ENCODE measurements at places on chromosomes 7 and 10.

- no peaks in the 10 kb centered on the region for H3K27me3 ChIP-seq
- peaks cover 3% of the 10 kb centered on the region for H3K4me1 ChIP-seq
- H3K36me3 ChIP-seq, result no peaks in the 10 kb centered on the region
- DNase-seq, result no peak
- H3K27ac ChIP-seq, result peak overlapping the region; percentile 91
Observed at GRCh38 chr10:132518572-132519381, 18.8 kb upstream of the INPP5A start.

DNA sequence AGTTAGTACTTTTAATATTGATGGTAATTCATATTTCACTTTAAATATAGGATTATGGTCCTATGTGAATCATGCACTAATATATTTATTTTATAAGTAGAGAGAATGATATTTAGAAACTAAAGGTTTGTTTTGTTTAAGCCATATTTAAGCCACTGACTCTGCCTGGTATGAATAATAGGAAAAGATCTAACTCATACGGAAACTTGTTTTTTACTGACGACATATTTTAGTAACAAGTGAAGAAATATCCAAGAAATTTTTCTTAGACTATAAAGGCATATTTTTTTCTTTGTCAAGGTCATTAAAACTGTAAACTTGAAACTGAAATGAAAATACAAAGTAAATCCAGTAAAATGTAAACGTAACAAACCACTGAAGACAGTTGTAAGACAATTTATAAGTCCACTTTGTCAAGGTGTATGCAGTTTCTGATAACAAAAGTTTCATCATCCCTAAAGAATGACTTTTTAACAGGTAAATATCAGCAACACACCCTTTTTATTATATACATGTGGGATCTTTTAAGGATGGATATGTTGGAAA, 147.1 kb downstream of the PHF14 start:
- no peak overlapping the region for H3K4me3 ChIP-seq
- H3K36me3 ChIP-seq, result no peaks in the 10 kb centered on the region
- H3K27ac ChIP-seq, result no peak overlapping the region
- no peak for DNase-seq
- no peaks in the 10 kb centered on the region for H3K27me3 ChIP-seq

GRCh38 chr7:34330308-34330707, 327.7 kb upstream of the NPSR1 start:
- H3K27ac ChIP-seq, result no peak overlapping the region
- DNase-seq, result no peak
- H3K4me1 ChIP-seq, result no peaks in the 10 kb centered on the region
- H3K27me3 ChIP-seq, result no peaks in the 10 kb centered on the region
- H3K4me3 ChIP-seq, result no peak overlapping the region
- no peaks in the 10 kb centered on the region for H3K36me3 ChIP-seq

DNA sequence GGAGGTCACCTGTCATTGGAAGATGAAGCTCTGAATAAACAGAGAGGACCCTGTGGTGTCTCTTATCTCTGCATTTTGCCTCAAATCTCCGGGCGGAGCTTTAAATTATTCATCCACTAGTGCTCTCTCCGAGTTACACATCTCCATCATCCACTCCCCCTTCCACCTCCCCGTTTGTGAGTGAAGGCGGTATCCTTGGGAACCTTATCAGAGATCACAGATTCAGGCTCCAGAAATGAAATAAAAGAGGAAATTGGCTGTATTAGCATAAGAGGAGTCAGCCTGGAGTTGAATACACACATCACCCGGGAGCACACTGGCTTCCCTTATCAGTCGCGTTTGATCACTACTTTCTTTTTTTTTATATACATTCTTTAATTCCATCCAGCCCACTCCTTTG, 1184.8 kb downstream of the GATA3 start:
- no peaks in the 10 kb centered on the region for H3K27me3 ChIP-seq
- no peak for DNase-seq
- H3K4me3 ChIP-seq, result no peak overlapping the region
- no peaks in the 10 kb centered on the region for H3K4me1 ChIP-seq
- H3K36me3 ChIP-seq, result no peaks in the 10 kb centered on the region

GRCh38 chr10:78702186-78702585, 366.6 kb upstream of the ZMIZ1 start:
- H3K27me3 ChIP-seq, result no peaks in the 10 kb centered on the region
- DNase-seq, result peak; percentile 28
- H3K36me3 ChIP-seq, result no peaks in the 10 kb centered on the region
- H3K27ac ChIP-seq, result no peak overlapping the region
- peaks cover 6% of the 10 kb centered on the region for H3K4me1 ChIP-seq

GRCh38 chr7:148854983-148855382, 29.1 kb downstream of the EZH2 start:
- H3K27me3 ChIP-seq, result no peaks in the 10 kb centered on the region
- no peak overlapping the region for H3K27ac ChIP-seq
- no peaks in the 10 kb centered on the region for H3K4me1 ChIP-seq
- H3K36me3 ChIP-seq, result no peaks in the 10 kb centered on the region

DNA sequence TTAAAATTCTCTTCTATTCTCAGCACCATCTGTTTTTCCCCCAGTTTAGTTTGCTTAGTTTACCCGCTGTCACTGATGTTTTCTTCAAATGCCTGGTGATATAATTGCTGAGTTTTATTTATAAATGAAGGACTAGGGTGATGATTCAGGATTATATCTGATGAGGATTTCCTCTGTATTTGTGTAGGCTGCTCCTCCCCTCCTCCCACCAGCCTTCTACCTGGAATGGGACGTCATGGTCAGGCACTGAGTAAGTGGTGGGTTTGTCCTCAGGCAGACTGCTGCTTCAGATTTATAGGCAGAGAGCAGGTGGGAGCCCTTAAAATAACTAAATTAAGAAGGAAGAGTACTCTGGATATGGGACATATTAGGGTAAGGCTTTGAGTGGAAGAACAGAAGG, 35.8 kb downstream of the PALS2 start:
- no peaks in the 10 kb centered on the region for H3K27me3 ChIP-seq
- no peaks in the 10 kb centered on the region for H3K4me1 ChIP-seq
- H3K36me3 ChIP-seq, result no peaks in the 10 kb centered on the region
- H3K4me3 ChIP-seq, result no peak overlapping the region

DNA sequence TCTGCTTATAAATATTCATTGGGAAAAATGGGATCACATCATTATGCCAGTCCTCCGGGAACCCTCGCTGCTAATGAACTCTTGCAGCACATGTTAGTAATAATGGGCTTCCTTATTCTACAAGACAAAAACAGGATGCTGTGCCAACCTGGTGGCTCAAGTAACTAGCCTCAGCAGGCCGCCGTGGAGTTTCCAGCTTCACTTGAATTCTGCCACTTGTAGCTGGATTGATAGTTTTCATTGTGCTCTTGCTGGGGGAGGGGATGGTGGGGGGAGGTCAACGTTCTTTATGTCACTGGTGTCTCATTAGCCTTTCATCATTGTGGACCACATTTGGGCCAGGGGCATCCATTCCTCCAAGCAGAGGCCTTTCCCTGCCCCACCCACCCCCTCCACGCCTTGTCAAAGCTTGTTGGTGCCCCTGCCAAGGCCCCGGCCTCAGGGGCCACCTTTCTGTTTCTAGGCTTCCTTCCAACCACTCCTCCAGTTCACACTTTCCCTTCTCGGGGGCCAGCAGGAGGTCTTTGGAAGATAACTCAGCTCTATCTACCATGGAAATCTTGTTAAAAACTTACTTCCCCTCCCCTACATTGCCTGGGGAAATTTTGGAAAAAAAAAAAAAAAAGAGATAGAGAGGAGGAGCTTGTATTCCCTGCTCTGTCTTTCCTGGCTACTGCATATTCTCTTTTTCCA, 153.9 kb downstream of the BMPER start:
- DNase-seq, result no peak
- no peaks in the 10 kb centered on the region for H3K4me1 ChIP-seq
- H3K36me3 ChIP-seq, result no peaks in the 10 kb centered on the region
- H3K27me3 ChIP-seq, result no peaks in the 10 kb centered on the region
- no peak overlapping the region for H3K4me3 ChIP-seq

GRCh38 chr7:22584179-22584578, 84.2 kb upstream of the STEAP1B start:
- no peaks in the 10 kb centered on the region for H3K36me3 ChIP-seq
- H3K27me3 ChIP-seq, result no peaks in the 10 kb centered on the region
- DNase-seq, result no peak
- peaks cover 39% of the 10 kb centered on the region for H3K4me1 ChIP-seq
- H3K27ac ChIP-seq, result peak overlapping the region; percentile 35

GRCh38 chr7:95596198-95597063, at the start of gene PDK4:
TSS of gene PDK4 (minus strand) at chr7:95596516. CDS start at chr7:95596293, 223 bp downstream.
- DNase-seq, result peak; percentile 99
- H3K4me1 ChIP-seq, result peaks cover 47% of the 10 kb centered on the region
- peak within 1 kb of the TSS; percentile 100 for H3K27ac ChIP-seq
- peaks cover 49% of the 10 kb centered on the region for H3K36me3 ChIP-seq

DNA sequence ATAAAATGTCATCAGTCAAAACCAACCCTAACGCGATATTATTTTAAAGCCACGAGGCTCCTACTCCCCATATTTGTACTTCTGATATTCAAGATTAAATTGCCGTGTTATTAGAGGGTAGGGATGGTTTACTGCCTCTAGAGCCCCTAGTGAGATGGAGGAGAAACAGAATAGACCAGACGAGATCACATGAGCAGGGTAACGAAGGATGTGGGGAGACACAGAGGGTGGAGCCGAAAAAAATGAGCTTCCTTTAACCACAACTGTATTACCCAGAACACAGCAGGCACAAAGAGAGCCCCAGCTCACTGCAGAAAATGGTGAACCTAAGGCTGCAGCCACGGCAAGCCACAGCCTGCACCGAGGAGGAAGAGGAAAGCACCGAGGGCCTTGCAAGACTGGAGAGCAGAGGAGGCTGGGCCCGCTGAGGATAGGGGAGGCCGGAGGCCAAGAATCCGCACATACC, 14.3 kb downstream of the ZC3HAV1 start:
- DNase-seq, result no peak
- no peaks in the 10 kb centered on the region for H3K27me3 ChIP-seq
- no peak overlapping the region for H3K4me3 ChIP-seq
- H3K4me1 ChIP-seq, result no peaks in the 10 kb centered on the region
- peak overlapping the region; percentile 11 for H3K27ac ChIP-seq

- no peaks in the 10 kb centered on the region for H3K36me3 ChIP-seq
- no peak for DNase-seq
- H3K27ac ChIP-seq, result no peak overlapping the region
- no peak overlapping the region for H3K4me3 ChIP-seq
- no peaks in the 10 kb centered on the region for H3K4me1 ChIP-seq
Observed at GRCh38 chr10:124494046-124494807, 32.6 kb downstream of the LHPP start.

- DNase-seq, result no peak
- H3K27me3 ChIP-seq, result no peaks in the 10 kb centered on the region
- H3K4me1 ChIP-seq, result no peaks in the 10 kb centered on the region
Observed at GRCh38 chr7:82600531-82600930, 157.0 kb upstream of the CACNA2D1 start.

DNA sequence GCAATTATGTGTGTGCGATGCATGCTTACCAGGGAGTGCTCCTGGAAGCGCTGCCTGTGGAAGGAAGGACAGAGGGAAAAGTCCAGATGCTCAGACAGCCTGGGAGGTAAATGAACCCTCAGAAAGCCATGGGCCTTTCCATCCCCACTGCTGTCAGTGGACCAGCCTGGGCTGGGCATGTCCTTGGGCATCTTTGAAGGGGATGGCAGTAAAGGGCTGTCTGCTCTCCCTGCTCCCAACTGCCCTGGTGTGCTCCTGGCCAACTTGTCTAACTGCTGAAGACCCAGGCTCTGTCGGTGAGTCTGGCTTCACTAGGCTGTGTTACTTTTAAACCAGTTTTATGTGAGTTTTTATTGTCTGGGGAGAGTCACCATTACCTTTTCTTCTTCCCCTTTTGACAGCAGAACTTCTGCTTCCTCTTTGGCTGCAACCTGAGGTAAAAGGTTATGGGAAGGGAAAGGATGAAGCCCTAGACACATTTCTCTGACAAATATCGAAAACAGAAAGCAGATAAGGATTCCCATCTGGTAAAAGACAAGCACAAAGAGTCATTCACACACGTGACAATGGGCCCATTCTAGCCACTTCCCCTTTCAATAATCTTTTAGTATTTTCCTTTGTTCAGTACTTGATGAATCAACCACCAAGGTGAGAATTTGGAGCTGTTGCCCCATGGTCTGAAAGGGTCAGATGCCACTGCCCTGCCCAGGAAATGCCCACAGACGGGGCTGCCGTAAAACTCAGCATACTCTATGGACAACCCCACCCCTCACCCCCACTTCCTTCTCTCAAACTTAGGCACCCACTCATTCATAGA, 27.6 kb upstream of the PIK3AP1 start:
- no peaks in the 10 kb centered on the region for H3K36me3 ChIP-seq
- no peak overlapping the region for H3K27ac ChIP-seq
- no peaks in the 10 kb centered on the region for H3K27me3 ChIP-seq
- no peak for DNase-seq
